ENCODE measurements at places on chromosomes 6 and 20.

GRCh38 chr6:45929421-45930361, 86.0 kb downstream of the CLIC5 start:
- no peak for DNase-seq

- peak; percentile 51 for DNase-seq
Observed at GRCh38 chr6:151058021-151058733, 181.6 kb upstream of the AKAP12 start.

DNA sequence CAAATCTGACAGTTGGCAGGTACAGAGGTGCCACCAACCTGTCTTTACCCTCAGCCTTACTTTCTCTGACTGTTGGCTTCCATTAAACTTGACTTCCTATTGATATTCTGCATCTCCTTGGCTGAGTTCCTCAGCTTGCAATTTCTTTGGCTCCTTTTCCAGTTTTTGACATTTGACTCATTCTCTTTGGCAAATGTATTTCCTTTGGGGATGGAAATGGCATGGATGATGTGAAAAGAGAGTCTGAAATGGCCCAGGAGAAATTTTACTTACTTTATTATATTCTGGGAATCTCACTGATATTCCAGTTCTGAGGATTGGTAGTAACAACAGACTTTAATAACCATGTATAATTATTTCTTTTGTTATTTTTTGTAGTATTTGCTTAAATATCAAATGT, 255.2 kb downstream of the CD109 start:
- no peak for DNase-seq

- DNase-seq, result no peak
Observed at GRCh38 chr6:53070806-53071205, 5.6 kb downstream of the FBXO9 start.

- DNase-seq, result peak; percentile 14
Observed at GRCh38 chr20:23880417-23880816, 869 bp upstream of the CST5 start.

DNA sequence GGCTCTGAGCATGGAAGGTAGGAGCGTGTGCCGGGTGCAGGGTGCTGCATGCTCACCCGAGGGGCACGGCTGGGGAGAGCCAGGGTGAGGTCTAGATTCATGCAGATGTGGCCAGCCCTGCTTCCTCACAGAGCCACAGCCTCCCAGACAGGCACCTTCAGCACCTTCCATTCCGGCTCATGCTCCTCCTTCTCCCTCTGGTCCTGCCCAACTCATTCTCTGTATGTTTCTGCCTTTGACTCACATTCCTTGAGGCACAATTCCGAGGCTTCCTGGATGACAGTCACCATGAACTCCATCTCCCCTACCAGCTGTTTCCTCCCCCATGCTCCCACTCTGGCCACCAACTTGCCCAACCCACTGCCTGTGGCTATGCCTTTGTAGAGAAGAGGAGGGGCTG, 35.4 kb downstream of the DACT2 start:
- no peak for DNase-seq

GRCh38 chr6:121550491-121551010, 115.1 kb downstream of the GJA1 start:
- no peak for DNase-seq

DNA sequence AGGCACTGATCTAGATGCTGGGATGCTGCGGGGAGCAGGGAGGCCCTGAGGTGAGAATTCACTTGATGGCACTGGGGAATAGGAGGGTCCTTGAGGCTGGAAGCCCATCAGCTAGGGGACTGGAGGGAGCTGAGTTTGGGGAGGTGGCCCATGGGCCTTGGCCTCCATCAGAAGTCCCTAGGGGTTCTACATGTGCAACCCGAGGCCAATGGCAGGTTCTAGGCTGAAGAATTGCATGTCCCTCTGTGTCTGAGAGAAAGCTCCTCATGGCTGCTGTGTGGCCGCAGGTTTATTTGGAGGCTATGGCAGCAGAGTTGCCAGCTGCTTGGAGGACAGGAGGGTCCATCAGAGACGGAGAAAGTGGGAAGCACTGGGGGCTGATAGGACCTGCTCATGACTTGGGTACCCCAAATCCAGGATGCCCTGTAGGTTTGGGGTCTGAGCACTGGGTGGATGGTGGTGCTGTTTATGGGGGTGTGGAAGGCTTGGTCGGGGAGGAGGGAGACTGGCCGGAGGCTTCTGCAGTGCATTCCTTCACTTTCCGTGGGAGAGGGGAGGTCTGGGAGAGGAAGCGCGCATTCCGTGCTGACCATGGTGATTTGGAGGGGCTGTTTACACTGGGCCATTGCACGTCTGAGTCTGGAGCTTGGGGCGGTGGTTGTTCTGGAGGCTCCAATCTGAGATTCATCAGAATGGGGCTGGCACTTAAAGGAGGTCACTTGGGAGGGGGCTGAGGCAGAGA, 24.8 kb upstream of the PHACTR3 start:
- DNase-seq, result no peak
